ENCODE measurements at places on chromosomes 3 and 15.

DNA sequence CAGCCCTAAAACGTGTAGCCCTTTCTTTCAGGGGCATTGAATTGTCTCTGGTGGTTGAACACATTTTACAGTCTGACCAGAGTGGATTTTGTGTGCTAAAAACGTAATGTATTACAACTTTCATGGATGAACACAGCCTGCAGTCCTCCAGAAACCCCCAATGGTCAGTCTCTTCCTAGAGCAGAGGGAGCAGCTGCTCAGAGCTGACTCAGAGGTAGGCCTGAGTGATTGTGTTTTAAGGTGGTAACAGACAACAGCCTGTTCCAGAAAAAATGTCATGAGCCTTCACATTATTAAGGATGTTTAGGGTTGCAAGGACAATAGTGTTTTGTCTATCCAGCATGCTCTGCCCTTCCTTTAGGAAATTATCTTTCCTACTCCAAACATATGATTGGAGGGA, 34.5 kb upstream of the CTNNB1 start:
- no peak for DNase-seq

DNA sequence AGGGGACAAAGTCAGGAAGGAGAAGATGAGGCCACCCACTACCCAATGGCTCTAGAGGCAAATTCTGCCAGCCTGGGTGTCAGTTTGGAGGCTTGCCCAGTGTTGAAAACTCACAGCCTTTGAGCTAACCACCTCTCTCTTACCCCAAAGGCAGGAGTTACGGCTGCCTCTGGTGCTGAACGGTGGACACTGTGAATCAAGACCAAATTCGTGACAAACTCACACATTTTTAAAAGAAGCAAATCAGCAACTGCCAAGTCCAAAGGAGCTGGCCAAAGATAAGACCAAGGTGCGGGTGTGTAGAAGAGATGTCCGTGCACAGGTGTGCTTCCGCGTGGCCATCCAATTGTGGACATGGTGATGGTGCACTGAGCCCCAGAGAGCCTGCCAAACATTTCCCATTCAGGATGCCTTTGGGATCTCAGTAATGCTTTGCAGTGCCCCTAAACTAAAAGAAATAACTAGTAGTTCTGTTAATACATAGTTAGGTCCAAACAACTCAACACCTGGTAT, 74.6 kb downstream of the FAM174B start:
- DNase-seq, result no peak

DNA sequence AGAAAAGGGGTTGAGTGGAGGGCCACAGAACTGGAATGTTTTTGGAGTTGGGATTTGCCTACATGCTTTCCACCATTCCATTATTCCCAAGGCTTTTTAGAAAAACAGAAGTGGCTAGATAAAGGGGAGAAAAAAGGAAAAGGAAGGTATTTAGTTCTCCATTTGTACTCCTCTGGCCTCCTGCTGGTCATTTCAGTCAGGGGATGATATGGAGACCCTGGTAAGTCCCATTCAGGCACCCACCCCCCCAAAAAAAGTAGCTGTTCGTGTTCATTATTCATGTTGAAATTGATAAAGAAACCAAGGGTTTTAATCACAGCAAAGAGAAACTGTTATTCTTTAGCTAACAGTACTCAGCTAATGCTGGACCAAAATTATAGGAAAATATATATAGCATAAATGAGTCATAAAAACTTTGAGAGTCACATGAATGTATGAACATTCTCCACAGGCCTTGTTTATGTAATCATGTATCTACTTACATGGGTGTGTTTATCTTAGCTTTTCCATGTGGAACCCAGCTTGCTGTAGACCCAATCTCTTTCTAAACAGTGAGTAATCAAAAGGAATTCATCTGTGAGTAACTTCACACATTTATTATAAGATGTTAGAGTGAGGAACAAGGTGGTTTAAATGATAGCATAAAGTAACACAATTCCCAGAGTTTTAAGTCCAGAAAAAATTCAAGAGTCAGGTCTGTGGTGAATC, 167.2 kb downstream of the KCNMB2 start:
- no peak for DNase-seq

GRCh38 chr3:43968465-43968864, 273.2 kb upstream of the TOPAZ1 start:
- DNase-seq, result no peak

GRCh38 chr3:47444103-47444502, 31.6 kb downstream of the SCAP start:
- DNase-seq, result no peak

Data from GOT3 (cell line).